ENCODE measurements at places on chromosomes 11 and 22.

DNA sequence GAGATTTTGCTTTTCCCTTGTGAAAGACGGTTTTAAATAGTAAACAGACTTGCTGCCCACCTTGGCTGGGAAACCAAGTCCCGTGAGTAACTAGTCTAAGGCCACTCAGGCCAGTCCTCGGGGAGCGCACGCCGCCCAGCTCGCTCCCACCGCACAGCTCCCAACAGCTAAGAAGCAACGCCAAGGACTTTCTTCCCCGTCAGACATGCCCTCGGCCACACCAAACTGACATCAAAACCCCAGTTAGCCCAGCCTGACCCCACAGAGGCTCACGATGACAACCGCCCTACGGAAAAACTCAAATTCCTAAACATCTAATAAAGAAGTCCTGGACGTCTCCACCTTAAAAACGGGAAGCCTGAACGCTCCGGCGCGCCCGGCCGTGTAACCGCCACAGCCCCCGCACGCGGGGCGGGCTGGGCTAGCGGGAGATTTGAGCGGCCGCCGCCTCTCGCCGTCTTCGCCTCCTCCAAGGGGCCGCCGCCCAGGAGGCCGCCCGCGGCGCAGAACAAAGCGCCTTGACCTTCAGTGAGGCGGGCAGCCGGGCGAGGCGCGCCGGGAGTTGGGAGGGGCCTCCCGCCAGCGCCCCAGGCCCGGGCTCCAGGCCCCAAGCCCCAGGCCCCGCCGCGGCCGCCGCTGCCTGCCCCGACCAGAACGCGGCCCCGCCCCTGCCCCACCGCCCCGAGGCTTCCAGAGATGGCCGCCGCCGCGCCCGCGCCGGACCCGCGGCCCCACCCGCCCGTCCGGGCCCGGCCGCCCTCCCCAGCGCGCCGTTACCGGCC is 486 bp downstream of the NAP1L4 start:
- no peak for DNase-seq

DNA sequence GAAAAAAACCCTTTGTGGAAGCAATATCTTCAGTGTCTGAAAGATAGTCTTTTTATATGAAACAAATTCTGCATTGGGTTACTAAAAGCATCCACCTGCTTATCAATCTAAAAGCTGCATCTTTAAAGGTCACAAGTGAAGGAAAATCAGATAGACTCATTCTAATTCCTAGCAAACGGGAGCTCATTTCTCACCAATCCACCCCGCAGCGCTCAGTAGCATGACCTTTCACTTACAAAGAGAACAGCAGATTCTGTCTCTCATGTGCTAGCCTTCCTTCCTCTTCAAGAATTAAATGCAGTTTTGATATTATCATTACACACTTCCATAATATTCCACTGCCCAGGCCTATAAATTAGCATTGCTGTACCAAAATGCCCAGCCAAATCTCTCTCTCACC is 212.9 kb downstream of the CADM1 start:
- no peak for DNase-seq

DNA sequence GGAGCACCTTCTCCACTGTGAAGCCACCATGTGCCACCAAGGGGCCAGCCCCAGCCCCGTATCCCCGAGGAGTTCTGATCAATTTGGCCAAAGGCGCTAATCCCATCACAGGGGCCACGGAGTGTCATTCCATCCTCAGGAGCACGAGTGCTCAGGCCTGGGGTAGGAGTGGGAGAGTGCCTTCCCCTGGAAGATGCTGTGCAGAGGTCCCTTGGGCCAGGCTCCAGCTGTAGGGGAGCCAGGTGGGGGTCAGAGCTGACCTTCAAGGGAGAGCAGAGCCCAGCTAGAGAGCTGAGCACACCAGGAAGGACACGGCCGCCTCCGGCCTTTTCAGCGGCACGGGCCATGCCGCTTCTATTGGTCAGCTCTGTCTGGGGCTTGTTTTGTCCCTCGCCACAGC is 1459.9 kb downstream of the BRD1 start:
- no peak for DNase-seq

- DNase-seq = no peak
Observed at GRCh38 chr11:8085011-8085645, 4.1 kb downstream of the TUB start.

DNA sequence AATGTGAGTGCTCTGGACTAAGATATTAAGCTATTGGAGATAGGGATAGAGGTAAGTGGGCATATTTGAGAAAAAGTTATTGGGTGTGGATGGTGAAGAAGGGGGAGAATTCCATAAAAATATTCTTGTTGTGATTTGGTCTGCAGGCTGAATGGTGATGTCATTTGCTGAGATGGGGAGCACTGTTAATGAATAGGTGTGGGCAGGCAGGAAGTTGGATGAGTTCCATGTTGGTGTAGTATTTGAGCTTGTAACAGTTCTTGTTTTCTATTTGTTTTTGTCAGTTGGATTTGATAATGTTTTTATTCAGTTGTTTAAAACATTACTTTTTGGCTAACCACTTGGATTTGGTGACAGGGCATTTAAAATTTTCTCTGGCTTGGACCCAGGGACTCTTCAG is 168.8 kb downstream of the C11orf87 start:
- no peak for DNase-seq

DNA sequence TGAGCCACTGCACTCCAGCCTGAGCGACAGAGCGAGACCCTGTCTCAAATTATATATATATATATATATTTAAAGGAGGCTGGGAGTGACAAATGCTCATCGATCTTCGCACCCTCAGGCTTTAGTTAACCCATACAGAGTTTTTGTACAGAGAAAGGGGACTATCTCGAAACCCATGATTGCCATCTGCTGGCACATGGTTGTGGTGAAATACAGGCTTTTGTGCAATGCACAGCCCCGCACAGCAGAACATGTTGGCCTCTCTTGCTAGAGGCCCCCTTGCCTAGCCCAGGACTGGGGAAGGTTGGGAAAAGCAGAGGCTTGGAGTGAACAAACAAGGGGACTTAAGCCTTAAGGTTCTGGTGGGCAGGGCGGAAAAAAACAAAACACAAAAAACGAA is 3.6 kb downstream of the MYBPC3 start:
- no peak for DNase-seq

GRCh38 chr11:103927535-103927934 is 108.9 kb upstream of the DDI1 start:
- no peak for DNase-seq

- no peak for DNase-seq
Observed at GRCh38 chr22:29912605-29913398, 29.8 kb downstream of the MTMR3 start.

GRCh38 chr11:10862446-10862845 is 4.6 kb upstream of the ZBED5 start:
- DNase-seq = no peak

DNA sequence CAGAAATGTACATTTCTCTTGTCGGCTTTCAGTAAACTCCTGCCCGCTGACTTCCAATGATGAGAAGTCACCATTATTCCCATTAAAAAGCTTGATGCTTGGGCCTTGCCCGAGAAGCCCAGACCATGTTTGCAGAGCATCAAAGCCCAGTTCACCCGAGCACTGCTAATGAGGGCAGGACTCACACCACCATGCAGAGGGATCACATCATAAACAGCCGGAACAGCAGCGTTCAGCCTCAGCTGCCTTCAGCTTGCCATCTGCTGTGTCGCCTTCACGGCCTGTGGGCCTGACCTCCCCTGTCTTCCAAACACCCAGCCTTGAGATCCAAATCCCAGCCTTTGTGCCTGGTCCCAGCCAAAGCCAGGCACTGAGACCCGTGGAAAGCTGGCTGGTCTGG is 105.4 kb upstream of the CSNK2A3 start:
- no peak for DNase-seq

GRCh38 chr11:130217133-130218031 is 57.8 kb downstream of the ST14 start:
- no peak for DNase-seq

- DNase-seq = no peak
Observed at GRCh38 chr22:23856721-23857605, 712 bp upstream of the SLC2A11 start.

DNA sequence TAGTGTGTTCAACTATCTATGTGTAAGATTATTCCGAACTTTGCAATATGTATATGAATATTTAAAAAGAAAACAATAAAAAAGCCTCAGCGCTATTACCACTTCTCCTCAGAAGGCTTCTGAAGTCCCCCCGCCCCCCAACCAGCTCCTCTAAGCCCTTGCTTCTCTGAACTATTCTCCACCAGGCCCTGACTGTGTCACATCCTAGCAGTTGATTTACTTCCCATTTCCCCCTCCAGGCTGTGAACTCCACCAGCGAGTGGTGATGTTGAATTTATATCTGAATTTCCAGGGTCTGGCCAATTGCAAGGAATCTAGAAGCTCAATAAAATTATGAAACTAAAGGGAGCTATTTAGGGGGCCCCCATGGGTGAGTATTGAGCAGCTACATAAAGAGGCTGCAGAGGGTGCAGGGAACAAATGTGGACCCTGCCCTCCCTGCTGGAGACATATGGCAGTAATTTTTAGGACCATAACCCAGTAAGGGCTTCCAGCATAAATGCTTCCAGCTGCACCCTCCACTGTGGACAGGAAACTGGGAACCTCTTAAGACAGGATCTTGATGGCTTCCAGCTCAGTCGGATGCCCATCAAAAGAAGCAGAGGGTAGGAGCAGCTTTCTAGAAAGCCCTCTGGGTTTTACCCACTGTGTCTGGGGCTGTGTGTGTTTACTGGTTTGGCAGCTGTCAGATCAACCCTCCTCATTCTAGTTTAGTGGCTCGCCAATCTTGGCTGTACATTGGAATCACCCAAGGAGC is 81.4 kb downstream of the TIMP3 start:
- DNase-seq = no peak

- no peak for DNase-seq
Observed at GRCh38 chr22:32044477-32044876, 1.4 kb downstream of the SLC5A1 start.

DNA sequence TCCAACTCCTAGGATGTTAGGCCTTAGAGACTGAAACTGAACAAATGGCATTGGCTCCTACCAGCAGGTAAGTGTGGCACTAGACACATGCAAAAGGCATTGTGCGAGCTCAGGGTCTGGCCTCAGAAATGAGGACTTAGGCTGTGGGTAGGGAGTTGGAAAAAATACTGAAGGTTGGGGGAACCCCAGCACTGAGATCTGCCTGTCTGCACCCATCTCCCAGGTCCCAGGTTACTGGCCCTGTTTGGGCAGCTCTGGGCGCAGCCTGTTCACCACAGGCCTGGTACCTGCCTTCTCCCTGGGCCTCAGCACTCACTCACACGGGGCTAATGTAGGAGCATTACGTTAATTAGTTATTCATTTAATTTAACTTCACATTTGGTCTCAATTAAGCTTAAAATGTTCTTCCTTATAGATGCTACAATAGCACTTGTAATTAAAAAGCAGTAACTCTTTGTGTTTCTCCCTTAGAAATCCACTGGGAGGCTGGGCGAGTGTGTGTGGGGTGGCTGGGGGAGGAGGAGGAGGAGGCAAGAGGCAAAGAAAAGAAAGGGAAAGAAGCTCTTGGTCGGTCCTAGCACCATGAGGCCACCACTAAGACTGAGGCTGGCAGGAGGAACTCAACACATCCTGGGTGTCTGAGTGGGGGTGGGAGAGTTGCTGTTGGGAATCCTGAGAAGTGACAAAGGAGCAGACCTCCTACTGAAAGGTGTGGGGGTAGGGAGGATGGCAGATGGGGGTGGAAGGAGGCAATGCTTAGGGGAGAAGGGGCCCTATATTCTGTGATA is 19.4 kb downstream of the TMEM218 start:
- DNase-seq = no peak

DNA sequence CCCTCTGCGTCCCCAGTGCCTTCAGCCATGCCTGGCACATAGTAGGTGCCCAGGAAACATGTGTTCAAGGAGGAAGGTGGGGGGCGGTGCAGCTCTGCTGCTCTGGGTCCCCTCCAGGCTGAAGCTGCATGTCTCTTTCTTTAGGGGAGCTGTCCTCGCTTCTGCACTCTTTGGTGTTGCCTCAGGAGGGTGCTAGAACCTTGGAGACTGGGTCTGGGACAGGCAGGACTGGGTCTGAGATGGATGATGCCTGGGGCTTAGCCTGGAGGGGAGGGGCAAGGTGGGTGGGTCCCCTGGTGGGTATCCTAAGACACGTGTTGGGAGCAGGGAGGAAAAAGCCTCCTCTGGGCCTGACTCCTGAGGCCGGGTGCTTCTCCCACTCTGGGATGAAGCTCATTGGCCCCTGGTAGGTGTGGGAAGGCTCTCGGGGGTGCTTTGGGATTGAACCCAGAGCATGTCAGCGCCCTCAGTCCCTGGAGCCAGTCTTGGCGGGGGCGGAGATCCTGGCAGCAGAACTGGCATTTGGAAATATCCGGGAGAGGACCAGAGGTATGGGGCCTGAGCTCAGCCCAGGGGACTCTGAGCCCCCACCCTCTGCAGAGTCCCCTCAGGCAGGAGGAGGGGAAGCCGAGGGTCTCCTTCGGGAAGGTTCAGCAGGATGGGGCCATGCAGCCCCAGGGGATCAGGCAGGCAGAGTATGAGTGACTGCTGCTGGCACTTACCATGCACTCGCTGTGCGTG is 6.7 kb upstream of the GSTP1 start:
- no peak for DNase-seq

DNA sequence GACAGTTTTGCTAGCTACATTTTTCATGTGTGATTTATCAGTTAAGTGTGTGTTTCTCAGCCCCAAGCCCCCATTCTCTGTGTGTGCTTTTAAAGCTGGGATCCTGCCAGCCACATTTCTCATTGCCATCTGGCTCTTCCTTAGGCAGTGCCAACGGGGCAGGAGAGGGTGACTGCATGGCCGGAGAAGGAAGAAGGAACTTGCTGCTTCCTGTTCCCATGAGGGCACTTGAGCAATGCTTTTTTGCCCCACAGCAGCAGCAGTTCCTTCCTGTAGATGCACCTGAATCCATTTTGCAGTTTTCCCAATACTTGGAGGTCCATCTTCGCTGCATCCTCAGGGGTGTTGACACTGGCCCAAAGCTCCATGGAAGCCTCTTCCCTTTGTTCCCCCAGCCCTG is 37.5 kb downstream of the TNRC6B start:
- DNase-seq = no peak

GRCh38 chr11:73143126-73143838 is 1.2 kb upstream of the FCHSD2 start:
- no peak for DNase-seq

DNA sequence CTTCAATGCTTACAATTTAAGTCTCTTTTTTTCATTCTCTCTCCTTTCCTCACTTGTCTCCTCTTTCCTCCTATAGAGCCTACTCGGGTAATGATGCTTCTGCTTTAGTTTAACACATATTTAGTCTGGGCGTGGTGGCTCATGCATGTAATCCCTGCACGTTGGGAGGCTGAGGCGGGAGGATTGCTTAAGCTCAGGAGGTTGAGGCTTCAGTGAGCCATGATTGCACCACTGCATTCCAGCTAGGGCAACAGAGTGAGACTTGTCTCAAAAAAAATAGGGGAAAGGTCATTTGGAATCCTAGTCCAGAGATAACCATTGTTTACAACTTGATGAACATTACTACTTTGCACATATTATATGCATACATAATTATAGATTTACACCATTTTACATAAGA is 1.4 kb upstream of the CCT8L2 start:
- DNase-seq = no peak
